ENCODE measurements at places on chromosomes 2 and 18. TPM values are rescaled to one million over a fixed set of nuclear protein-coding genes. Genes with fewer than 3 reads are reported as not detected.

TFPI gene
- not detected for total RNA-seq

FOXD4L1 gene
- 0.18 TPM for total RNA-seq

REEP1 gene
- total RNA-seq = 0.20 TPM

- no peak overlapping the region for H3K27ac ChIP-seq
- no peaks in the 10 kb centered on the region for H3K4me1 ChIP-seq
- no peaks in the 10 kb centered on the region for H3K36me3 ChIP-seq
- H3K27me3 ChIP-seq = no peaks in the 10 kb centered on the region
- H3K4me3 ChIP-seq = no peak overlapping the region
- no peak for DNase-seq
These were observed 276.2 kb downstream of the MYCN start for GRCh38 chr2:16216558-16216945.

AGAP1 gene
- 2.7 TPM for total RNA-seq

DNA sequence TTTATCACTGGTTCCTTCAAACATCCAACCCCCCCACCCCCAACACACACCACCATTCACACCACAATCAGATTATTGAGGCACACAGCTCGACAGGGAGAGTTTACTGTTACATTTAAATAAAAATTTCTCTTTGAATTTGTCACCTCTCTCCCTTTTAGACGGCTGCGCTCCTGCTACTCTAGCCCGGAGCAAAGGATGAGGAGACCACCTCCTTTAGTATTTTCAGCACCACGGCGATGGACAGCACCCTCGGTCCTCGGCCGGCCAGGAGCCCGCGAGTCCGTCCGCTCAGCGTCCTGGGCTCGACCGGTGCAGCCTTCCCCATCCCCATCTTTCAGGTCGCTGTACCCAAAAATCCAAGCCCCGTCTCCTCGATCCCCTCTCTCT, 892 bp downstream of the CELF4 start:
- no peak overlapping the region for H3K4me3 ChIP-seq
- H3K36me3 ChIP-seq = no peaks in the 10 kb centered on the region
- H3K27ac ChIP-seq = no peak overlapping the region
- peaks cover 15% of the 10 kb centered on the region for H3K27me3 ChIP-seq

MAP2 gene
- not detected for total RNA-seq

NEU2 gene
- total RNA-seq = not detected

SLC23A3 gene
- total RNA-seq = 2.3 TPM

REG3G gene
- total RNA-seq = not detected

TUBA4B gene
- not detected for total RNA-seq

DNA sequence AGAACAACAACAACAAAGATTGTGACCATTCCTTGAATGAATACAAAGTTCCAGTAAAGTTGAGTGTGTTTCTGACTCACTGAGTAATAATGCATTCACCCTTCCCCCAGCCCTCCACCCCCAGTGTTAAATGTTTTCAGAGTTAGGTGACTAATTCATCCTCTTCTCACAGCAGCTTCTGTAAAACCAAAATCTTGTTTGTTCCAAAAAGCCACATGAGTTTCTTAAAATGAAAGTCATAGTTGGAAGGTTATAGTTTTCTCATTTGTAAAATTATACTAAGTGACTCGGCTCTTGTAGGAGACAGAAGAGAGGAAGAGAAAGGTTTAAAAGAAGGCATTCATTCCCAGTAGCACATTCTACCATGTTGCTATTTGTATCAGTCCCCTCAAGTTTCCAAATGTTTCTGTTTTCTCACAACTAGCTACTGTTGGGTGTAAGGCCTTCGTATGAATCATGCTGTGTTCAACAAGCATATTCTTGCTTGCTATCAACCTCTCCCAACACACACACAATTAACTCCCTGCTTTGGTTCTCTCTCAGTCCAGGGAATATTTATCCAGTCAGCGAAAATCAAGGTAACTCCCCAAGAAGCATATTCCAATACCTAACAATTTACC, 75.3 kb downstream of the MBD2 start:
- no peak for DNase-seq
- no peaks in the 10 kb centered on the region for H3K4me1 ChIP-seq
- H3K36me3 ChIP-seq = no peaks in the 10 kb centered on the region
- no peaks in the 10 kb centered on the region for H3K27me3 ChIP-seq
- H3K4me3 ChIP-seq = no peak overlapping the region

GRCh38 chr2:111975053-111975552, 76.7 kb downstream of the MERTK start:
- H3K36me3 ChIP-seq = no peaks in the 10 kb centered on the region
- H3K4me1 ChIP-seq = no peaks in the 10 kb centered on the region
- no peaks in the 10 kb centered on the region for H3K27me3 ChIP-seq
- DNase-seq = no peak
- H3K4me3 ChIP-seq = no peak overlapping the region

DNA sequence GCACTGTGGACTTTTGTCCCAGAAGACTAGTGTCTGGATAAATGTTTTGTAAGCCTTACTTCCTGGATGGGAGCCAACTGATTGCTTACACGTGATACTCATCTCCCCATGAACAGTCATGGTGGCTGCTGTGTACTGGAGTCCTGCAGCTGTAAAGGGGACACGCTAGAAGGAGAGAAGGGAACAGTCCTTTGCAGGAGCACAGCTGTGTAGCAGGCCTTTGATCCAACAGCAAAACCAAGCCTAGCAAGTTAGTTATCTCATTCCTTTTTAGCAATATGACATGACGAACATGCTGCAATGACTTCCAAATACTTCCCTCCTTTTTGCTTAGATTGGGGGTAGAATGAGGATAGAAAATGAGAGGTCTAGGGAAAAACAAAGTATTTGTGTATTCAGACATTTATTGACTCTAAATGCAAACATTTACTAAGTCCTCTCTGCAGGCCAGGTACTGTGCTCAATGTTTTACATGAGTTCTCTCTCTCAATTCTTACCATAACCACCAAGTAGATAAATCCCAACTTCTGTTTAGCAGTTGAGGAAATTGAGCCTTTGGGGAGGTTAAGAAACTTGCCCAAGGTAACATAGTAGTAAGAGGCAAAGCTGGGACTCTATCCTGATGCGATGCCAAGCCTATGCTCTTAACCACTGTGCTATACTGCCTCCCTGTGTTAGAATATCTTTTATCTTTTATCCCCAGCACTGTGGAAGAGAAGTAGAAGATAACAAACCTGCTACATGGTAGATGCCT, 55.4 kb upstream of the CD28 start:
- H3K4me3 ChIP-seq = no peak overlapping the region
- no peaks in the 10 kb centered on the region for H3K4me1 ChIP-seq
- no peaks in the 10 kb centered on the region for H3K27me3 ChIP-seq
- H3K36me3 ChIP-seq = no peaks in the 10 kb centered on the region

SCYGR4 gene
- not detected for total RNA-seq

GRCh38 chr2:224187220-224187619, 148.1 kb upstream of the SERPINE2 start:
- no peaks in the 10 kb centered on the region for H3K4me1 ChIP-seq
- H3K4me3 ChIP-seq = no peak overlapping the region
- no peak overlapping the region for H3K27ac ChIP-seq

Measured in CD8-positive, alpha-beta memory T cell (primary cell).